Choroid plexus epithelial cell (primary cell): ENCODE measurements at places on chromosomes 2 and 18.

- DNase-seq = no peak
Measured at GRCh38 chr2:109448207-109448606, 165.6 kb downstream of the SEPTIN10 start.

DNA sequence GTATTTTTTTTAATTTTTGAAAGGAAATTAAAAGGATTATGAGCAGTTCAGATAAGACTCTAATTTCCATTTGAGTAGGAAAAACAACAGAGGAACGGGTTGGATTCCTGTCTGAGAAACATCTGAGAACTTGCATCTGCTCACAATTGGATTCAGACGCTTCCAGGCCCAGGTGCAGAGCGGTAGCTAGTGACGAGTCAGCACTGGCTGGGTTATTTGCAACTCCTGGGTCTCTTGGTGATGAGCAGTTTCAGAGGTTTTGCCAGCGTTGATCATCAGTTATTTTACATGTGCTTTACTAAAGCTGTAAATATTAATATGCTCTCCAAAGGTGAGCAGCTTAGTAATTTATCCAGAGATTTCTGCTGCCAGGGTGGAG is 39.1 kb upstream of the B3GNT7 start:
- peak; percentile 43 for DNase-seq

DNA sequence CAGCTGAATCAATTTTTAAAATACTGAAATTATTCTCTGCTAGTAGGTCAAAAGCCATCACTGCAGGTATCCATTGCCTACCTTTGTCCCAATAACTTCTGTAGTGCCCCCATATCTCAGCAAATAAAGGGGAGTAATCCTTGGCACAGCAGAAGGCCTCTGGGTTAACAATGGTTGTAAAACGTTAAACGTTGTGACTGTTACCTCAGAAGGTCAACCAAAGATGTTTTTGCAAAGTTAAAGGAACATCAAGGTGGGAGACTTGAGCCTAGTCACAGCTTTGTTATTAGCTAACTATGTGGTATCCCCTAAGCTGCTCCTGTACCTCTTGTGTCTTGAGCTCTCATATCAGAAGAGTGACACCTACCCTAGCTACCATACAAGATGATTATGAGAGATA is 60.5 kb downstream of the COX7A2L start:
- DNase-seq = no peak

DNA sequence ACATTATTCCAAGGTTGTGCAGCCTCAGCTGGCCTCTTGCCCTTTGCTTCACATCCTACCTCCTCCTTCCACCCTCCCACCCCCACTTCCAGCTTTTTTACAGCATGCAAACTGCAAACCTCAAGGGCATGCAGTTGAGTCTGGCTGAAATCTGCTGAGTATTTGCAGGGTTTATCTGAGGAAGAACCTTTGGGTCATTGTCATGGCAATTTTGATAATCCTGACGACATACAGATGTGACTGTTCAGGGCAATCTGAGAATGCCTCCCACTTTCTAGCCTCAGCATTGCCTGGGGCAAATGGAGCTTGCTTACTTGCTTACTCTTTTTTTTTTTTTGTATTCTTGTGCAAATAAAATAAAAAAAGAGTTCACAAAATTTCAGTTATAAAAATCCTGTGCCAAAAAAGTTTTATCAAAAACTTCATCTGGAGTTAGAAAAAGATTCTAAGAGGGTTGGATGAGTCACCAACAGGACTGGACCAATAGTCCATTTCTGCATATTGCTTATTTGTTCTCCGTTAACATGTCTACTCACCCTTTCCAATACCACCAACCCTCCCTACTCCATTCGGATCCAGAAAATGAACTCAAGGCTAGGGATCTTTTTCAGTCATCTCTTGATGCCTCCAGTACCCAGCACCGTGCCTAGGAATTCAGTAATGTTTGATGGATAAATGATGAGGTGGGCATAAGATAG is 23.6 kb upstream of the LHCGR start:
- no peak for DNase-seq

DNA sequence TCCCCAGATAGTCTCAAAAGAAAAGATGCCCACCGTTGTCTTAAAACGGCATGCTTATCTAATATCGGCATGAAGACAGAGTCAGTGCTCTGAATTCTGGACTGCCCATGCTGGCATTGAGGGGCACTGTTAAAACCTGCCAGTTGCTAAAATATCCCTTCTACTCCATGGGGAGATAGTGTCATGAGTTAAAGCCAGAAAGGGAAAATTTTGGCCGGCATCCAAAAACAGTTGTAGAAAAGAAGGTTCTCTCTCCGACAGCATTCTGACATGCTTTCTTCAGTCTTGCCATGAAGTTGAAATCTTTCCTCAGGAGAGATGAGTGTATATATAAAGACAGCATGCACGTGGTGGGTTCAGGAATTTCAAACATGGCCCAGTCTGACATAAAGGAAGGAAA is 401.3 kb upstream of the PIK3C3 start:
- DNase-seq = peak; percentile 1

DNA sequence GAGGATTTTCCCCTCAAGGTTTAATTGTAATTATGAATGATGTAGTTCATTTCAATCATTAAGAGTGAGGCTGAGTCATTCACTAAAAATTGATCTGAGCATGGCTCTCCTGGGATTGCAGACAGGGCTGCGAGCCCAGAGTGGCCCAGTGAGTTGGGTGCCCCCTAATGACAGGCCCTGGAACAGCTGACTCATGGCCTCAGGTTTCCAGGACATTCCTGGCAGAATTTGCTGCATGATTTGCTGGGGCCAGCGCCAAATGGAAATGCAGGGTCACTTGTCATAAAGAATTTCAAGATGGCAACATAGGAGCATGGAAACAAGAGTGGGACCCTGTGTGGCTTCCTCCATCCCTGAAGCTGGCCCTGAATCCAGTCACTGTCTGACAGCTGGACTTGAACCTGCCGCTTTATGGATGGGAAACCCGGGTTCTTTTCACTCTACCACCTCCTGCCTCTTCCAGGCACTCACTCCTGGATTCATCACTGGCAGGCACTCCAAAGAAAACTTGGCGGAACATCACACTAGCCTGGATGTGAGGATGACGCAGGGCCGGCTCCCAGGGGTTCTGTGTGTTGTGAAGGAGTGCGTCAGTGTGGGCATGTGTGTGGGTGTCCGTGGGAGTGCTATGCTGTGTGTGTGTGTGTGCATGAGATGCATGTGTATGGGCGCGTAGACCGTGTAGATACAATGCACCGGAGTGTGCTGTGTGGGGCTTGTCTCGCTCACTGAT is 15.2 kb downstream of the OTOF start:
- DNase-seq = peak; percentile 77

- DNase-seq = no peak
Measured at GRCh38 chr2:138209009-138209408, 244.7 kb downstream of the HNMT start.

GRCh38 chr2:154402213-154402612 is 296.3 kb upstream of the KCNJ3 start:
- peak; percentile 11 for DNase-seq

DNA sequence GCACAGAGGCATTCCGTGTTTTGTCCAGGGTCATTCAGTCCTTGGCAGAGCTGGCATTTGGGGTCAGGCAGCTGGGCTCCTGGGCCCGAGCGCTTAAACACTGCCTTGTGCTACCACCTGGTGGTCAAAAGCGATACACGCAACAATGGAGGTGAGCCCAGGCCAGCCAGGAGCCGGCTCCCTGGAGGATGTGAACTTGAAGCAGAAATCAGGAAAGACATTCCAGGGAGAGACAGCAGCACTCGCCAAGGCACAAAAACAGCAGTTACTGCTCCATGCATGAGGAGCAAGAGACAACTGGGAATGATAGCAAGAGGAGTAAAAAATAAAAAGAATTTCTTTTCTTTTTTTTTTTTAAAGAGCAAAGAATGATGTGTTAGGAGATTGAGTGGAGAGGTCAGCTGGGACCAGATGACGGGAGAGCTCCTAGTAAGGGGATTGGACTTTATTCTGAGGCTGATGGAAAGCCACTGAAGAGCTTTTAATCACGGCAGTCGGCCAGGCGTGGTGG is 20.7 kb downstream of the SCYGR8 start:
- DNase-seq = peak; percentile 78
